ENCODE measurements at places on chromosomes 16 and 17.
A peak's percentile ranks its signal among the peaks of the same experiment; 100 is the strongest.

- no peak for DNase-seq
Observed at GRCh38 chr17:33459078-33459940, 166.2 kb upstream of the ASIC2 start.

DNA sequence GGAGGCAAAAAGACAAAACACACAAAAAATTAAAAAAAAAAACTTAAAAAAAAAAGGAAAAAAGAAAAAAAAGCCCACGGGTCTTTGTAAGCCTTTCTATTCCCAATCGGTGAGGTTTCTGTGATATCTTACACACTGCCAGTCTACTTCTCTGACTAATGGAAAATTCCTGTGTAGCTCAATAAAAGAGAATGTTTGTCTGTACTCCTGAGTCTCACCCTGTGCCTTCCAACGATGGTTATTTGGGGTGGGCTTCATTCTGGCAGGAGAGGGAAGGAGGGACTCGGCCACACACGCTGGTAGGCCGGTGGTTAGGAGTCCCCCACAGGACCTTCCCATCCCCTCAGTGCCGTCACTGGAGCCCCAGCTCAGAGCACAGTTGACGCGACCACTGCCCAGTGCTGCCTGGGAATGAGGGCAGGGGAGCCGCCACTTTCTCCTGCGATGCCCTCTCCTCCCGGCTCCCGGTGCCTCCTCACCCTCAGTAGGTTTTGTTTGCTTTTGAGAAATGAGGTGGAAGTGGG lies 68.0 kb downstream of the AMFR start:
- DNase-seq, result no peak

DNA sequence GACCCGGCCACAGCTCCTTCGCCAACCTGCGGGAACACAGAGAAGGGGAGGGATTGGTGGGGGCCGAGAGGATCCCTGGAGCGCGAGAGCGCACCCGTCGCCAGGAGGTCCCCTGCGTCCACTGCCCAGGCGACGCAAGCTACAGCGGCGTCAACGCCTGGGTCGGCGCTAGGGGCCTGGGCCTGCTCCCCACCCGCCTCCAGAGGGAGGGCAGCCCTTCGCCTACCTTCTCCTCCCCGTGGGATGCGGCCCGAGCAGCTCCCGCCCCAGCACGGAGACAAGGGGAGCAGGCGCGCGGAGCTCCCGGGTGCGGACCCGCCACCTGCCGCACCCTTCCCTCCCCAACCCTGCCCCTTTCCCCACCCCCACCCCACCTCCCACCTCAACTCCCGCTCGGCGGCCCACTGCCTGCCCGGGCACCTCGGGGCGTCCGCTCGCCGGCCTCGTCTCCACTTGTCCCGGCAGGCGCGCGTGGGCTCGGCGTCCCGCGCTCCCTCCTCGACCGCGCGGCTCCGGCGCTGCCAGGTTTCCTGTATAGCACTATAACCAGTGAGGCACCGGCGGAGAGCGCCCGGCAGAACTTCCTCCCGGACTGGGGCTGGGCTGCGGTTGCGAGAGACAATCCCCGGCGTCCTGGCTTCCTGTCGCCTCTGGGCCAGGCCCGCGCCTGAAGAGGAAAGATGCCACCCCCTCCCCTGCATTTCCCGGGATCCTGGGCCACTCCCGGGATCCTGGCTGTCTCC lies 119.1 kb upstream of the SMURF2 start:
- peak; percentile 63 for DNase-seq

DNA sequence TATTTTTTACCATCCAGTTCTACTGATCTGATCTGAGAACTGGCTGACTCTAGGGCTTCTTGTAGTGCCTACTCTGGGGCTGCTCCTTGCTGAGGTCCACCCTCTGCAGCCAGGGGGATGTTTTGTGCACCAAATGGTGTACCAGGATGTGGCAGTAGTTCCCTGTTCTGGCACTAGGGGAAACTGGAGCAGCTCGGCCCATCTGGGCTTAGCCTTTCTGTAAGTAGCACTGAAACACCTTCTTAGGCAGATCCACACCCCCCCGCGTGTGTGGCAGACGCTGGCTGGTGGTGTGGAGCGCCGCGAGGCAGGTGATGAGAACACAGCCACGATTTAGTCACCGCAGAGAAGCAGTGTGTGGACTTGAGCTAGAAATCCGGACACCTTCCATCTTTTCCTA lies 17.0 kb downstream of the DUSP14 start:
- peak; percentile 55 for DNase-seq

DNA sequence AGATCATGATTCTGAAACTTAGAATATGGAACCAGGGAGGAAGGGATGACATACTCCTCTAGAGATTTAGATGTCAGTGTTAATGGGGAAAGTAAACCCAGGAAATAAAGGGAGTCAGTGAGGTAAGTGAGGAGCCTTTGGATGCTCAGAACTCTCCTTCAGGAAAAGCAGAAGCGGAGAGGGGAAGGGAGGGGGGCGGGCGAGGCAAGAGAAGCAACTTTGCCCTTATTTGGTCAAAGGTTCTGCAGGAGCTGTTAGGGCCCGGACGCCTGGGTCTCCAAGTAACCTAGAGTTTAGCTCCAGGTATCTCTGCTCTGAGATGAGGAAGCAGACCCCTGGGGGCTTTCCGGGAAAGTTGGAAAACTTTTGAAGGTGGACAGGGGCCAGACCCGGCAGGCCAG lies 1.3 kb downstream of the PFN1 start:
- no peak for DNase-seq

DNA sequence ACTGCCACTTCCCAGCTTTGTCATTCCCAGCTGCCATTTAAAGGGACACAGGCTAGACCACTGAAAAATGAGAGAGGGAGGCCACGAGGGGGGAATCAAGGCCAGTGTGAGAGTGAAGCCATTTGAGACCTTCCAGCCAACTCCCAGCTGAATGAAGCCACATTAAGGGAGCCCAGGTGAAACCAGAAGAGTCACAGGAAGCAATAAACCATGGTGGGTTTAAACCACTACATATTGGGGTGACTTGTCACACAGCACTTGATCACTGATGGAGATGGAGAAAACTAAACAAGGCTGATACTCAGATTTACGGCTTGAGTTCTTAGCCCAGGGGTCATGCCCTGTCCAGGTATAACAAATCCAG lies 2.8 kb upstream of the NUBP1 start:
- DNase-seq, result no peak

GRCh38 chr16:31696968-31697743 lies 169.5 kb downstream of the AHSP start:
- DNase-seq, result no peak

GRCh38 chr17:53655591-53655990 lies 167.1 kb upstream of the KIF2B start:
- DNase-seq, result no peak

DNA sequence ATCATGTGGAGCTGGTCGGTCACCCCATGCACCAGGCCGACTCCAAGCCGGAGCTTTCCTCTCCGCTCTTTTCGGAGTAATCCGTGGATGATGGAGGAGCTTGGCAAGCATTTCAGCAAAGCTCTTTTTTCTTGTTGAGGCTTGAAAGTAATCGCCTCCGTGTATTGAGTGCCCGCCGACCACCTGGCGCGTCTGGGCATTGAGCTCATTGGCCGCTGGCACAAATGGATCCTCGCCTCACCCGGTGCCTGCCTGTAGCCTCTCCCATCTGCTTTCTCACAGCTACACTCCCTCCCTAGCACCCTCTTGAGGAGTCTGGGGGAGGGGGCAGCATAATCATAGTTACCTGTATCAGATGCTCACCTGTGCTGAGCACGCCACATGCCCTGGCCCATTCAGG lies 148.9 kb downstream of the CMIP start:
- DNase-seq, result no peak

GRCh38 chr16:61908426-61908825 lies 127.8 kb downstream of the CDH8 start:
- DNase-seq, result no peak

- peak; percentile 75 for DNase-seq
Observed at GRCh38 chr16:57277586-57277985, 6.9 kb downstream of the PLLP start.

All from activated CD4-positive, alpha-beta T cell treated with anti-CD3 and anti-CD28 coated beads for 48 hours (primary cell).